Sigmoid colon (tissue), 7 donors: ENCODE measurements at places on chromosomes 16 and 17.

DNA sequence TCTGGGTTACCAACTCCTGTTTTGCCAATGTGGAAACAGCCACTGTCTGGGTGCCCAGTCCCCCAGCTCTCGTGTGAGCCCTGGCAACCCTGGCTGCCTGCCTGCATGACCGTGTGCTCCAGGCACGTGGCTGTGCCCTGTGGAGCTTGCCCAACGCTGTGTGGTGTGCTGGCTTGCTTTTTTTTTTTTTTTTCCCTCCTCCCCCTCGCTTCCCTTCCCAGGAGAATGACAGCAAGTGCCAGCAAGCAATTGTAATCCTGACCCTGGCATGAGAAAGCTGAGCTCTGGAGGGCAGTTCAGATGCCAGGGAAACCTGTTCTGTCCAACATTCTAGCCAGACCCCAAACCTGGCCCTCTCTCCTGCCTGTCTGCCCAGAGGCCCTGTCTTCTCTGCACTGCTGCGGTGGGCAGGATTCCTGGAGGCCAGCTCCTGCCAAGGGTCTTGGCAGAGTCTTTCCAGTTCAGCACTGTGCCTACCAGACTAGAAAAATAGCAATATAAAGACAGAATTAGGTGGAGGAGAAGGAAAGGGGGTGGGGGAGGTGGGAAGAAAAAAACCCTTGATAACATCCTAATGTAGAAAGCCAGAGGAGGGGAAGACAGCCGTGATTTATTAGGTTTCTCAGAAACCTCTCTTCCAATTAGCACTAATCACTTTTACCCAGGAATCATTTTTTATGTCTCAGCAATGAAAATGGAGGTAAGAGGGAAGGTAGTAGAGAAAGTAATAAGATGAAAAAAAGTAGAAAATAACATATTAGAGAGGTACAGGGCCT, 9.0 kb downstream of the HLF start:
- no peaks in the 10 kb centered on the region for H3K36me3 ChIP-seq
- H3K4me3 ChIP-seq, result peak overlapping the region; percentile 11
- peak overlapping the region; percentile 81 for H3K27ac ChIP-seq
- peak; percentile 93 for DNase-seq
- peaks cover 98% of the 10 kb centered on the region for H3K4me1 ChIP-seq
- H3K27me3 ChIP-seq, result no peaks in the 10 kb centered on the region

DNA sequence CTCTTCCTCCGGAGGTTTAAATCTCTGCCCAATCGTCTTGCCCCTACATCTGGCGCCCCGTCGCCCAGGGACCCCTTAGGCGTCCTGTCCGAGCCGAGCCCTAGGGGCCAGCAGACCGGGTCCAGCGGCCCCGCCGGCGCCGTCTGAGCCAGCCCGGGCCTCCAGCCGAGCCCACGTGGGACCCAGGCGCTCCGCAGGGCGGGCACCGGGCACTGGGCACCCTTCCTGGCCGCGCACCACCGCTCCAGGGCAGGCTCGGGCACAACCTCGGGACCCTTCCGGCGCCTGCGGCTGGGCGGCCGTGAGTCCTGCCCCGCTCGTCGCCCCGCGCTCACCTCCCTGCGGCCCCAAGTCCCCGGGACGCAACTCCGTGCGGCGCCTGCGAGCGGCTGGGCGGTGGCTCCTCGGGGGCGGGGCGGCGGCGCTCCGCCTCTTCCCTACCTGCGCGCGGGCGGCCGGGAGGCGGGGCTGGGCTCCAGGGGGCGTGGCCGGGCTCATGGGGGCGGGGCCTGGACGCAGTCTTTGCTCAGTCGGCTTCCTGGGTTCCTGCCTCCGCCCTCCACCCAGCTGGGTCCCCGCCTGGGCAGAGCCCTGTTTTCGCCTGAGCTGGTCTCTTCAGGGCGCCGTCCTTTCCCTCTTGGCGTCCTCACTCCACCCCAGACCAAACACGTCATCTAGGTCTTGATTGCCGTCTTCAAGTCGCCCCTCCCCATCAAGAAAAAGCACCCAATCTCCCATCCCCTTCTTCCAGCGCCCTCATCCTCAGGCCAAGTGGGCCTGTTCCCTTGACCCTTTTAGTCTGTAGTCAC, at the start of gene RHBDF2:
Gene RHBDF2 (minus strand): TSS at position 406 of the 809 bp plus-strand sequence. CDS start 19,899 bp downstream, outside the sequence.
- no peaks in the 10 kb centered on the region for H3K36me3 ChIP-seq
- H3K27ac ChIP-seq, result peak within 1 kb of the TSS; percentile 76

DNA sequence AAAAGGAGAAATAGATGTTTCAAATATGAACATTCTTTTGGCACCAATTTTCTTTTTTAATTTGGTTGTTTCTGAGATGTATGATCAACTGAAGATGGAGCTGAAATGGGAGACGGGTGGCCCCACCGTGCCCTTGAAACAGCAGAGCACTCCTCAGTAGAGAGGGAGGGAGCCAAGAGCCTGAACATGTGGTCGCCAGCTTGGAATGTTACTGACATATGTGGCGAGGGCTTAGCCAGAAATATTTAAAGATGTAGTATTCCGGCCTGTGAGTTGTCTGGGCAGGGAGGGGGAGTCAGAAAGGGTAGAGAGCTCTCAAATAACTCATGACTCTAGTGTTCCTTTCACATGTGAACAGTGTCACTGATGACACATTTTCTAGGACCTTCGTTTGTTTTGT, 13.3 kb upstream of the MRC2 start:
- H3K27me3 ChIP-seq, result no peaks in the 10 kb centered on the region
- H3K4me1 ChIP-seq, result no peaks in the 10 kb centered on the region
- no peak overlapping the region for H3K27ac ChIP-seq
- peaks cover 74% of the 10 kb centered on the region for H3K36me3 ChIP-seq

- H3K4me3 ChIP-seq, result no peak overlapping the region
- no peaks in the 10 kb centered on the region for H3K36me3 ChIP-seq
- H3K27me3 ChIP-seq, result peaks cover 88% of the 10 kb centered on the region
- DNase-seq, result no peak
- H3K4me1 ChIP-seq, result peaks cover 13% of the 10 kb centered on the region
Measured at GRCh38 chr17:79803997-79804855, 7.3 kb upstream of the CBX8 start.

- H3K4me1 ChIP-seq, result peaks cover 17% of the 10 kb centered on the region
- H3K27ac ChIP-seq, result no peak overlapping the region
- H3K4me3 ChIP-seq, result no peak overlapping the region
- DNase-seq, result no peak
Measured at GRCh38 chr16:55555436-55555835, 11.0 kb upstream of the CAPNS2 start.

GRCh38 chr16:67278773-67279295, 498 bp upstream of the PLEKHG4 start:
- H3K27ac ChIP-seq, result peak overlapping the region; percentile 25
- peaks cover 5% of the 10 kb centered on the region for H3K27me3 ChIP-seq
- no peaks in the 10 kb centered on the region for H3K36me3 ChIP-seq
- H3K4me3 ChIP-seq, result peak overlapping the region; percentile 36

- H3K4me3 ChIP-seq, result no peak overlapping the region
- H3K4me1 ChIP-seq, result no peaks in the 10 kb centered on the region
- no peaks in the 10 kb centered on the region for H3K27me3 ChIP-seq
- no peak overlapping the region for H3K27ac ChIP-seq
- no peak for DNase-seq
- H3K36me3 ChIP-seq, result no peaks in the 10 kb centered on the region
Measured at GRCh38 chr16:55120408-55120807, 189.7 kb downstream of the IRX5 start.

DNA sequence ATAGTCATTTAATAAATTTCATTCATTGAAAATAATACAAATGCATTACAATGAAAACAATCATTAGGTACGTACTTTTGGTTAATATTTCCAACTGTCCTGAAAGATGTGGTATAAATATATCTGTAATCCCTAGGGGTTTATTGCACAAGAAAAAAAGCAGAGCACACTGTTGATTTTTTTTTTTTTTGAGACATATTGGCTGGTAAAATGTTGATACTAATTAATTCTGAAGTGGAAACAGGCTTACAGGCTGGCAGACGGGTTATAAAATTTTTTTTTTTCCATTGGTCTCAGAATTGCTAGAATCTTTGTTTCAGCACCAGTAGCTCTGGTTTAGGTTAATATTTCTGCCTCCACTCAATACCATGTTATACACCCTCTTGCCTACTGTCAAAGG, 193.6 kb downstream of the MAP2K6 start:
- no peak for DNase-seq
- no peaks in the 10 kb centered on the region for H3K27me3 ChIP-seq
- no peaks in the 10 kb centered on the region for H3K36me3 ChIP-seq
- H3K4me3 ChIP-seq, result no peak overlapping the region

DNA sequence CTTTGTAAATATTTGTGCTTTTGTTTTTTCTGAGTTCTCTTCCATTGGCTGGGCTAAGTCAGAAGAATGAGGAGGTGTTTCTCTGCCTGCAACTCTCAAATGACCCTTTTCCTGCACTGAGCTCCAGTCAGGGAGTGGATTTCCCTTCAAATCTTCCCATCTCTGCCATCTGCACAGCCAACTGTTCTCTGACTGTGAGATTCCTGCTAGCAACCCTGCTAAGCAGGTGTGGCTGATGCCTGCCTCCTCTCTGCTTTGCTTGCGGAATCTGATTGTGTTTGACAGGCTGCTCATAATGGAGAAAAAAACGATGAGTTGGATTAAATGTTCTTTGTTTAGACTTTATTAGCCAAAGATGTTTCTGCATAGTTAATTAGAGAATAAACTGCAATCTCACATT, 519.8 kb downstream of the TMEM114 start:
- H3K27ac ChIP-seq, result no peak overlapping the region
- no peak overlapping the region for H3K4me3 ChIP-seq
- H3K36me3 ChIP-seq, result no peaks in the 10 kb centered on the region
- no peak for DNase-seq

DNA sequence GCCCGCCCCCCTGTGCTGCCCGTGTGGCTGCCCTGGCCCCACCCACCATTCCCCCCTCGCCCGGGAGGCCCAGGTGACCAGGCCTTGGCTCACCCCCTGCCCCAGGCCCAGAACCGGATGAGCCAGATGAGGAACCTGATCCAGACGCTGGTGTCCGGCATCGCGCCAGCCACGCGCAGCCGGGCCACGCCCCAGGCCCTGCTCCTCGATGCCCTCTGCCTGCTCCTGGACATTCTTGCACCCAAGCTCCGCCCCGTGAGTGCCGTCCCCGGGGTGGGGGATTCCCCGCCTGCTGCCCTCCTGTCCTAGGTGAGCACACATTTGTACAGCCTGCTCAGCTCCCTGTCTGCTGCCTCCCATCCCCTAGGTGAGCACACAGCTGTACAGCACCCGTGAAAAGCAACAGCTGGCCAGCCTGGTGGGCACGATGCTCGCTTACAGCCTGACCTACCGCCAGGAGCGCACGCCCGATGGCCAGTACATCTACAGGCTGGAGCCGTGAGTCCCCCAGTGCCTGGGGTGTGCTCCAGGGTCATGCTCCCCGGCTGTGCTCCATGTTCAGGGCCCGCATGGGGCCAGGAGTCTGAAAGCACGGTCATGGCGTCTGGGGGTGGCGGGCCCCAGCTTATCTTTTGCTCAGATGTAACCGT, 4.8 kb downstream of the GNG13 start:
- peaks cover 15% of the 10 kb centered on the region for H3K27me3 ChIP-seq
- no peak overlapping the region for H3K27ac ChIP-seq
- H3K4me1 ChIP-seq, result no peaks in the 10 kb centered on the region
- DNase-seq, result no peak
